Left lobe of liver (tissue), 2 donors: ENCODE measurements at places on chromosomes 7 and 10. TPM values are rescaled to one million over a fixed set of nuclear protein-coding genes. Genes with fewer than 3 reads are reported as not detected.

The RARRES2 gene
- 852 TPM for total RNA-seq

The CCL24 gene
- total RNA-seq: 0.88 TPM

The DDC gene
- total RNA-seq: 48.6 TPM

The MYL7 gene
- total RNA-seq: not detected

The ADCYAP1R1 gene
- 0.65 TPM for total RNA-seq

The EPO gene
- 6.4 TPM for total RNA-seq

The PGAM2 gene
- not detected for total RNA-seq

The AGR3 gene
- total RNA-seq: 0.28 TPM

The EBF3 gene
- total RNA-seq: not detected

The RRP12 gene
- 7.0 TPM for total RNA-seq

The MDFIC gene
- total RNA-seq: 8.0 TPM

The LIPF gene
- total RNA-seq: not detected
